Mesenteric fat pad (tissue), 1 donor: ENCODE measurements at places on chromosomes 3 and 15. TPM values are rescaled to one million over a fixed set of nuclear protein-coding genes. Genes with fewer than 3 reads are reported as not detected.

The SLC9A9 gene
- total RNA-seq = 21.0 TPM

The DUOXA2 gene
- not detected for total RNA-seq

The AGTR1 gene
- total RNA-seq = 19.8 TPM

GRCh38 chr3:127079211-127079610, 96.3 kb downstream of the PLXNA1 start:
- DNase-seq = no peak

- no peak for DNase-seq
Observed at GRCh38 chr3:17144665-17144993, 259.9 kb downstream of the PLCL2 start.
